Fibroblast of gingiva (primary cell): ENCODE measurements at places on chromosomes 16 and 17.

- no peak for DNase-seq
Measured at GRCh38 chr17:61368832-61369450, 30.7 kb upstream of the TBX2 start.

GRCh38 chr17:64289741-64290141, 26.7 kb upstream of the TEX2 start:
- no peak for DNase-seq

DNA sequence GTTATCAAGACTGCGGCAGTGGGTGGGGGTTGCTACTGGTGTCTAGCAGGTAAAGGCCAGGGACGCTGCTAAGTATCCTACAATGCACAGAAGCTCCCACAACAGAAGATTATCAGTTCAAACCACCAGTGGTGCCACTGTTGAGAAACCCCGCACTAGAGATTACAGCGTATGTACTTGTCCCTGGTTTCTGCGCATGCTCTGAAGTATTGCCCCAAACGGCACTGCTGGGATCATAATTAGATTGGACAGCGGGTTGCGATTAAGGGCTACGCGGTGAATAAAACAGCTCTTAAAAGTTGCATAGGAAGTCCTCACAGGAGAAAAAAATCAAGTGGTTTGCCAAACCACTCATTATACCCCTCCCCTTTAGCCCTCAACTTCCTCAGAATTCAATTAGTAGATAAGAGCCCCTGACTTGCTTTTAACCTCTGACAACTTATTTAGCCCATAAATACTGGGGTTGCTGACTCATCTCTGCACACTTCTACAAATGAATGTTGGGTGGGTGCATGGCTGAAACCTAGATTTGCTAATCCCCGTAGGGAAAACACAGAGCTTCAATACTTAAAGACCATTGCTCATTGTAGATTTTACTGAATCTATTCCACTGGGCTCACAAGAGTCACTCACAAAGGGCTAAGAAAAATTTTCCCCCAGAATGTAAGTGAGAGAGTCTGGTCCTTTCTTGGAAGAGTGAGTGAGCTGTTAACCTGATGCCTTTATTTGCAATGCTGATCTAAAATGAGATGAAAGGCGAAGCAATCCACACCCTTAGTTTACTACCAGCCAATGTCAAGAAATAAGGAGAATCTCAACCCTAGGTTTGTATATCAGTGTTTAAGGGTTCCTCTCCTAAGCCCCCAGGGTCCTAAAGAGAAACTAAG, 91.8 kb downstream of the RGS9 start:
- no peak for DNase-seq

DNA sequence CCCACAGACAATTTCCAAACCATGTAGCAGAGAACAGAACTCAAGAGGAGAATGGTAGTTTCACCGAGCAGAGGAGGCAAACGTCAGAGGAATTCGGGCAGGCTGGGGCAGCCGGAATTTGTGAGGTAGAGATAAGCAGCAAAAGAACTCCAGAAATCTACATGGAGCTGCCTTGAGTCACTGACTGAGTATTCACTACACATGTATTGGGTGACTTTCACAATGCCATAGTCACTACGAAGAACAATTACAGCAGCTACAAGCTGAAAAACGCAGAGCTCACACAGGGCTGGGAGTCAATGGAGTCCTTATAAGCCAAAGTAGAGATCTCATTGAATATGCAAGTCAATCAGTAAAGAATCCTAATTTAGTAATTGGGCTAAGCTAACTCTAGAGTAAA, 13.4 kb downstream of the CMC2 start:
- peak; percentile 65 for DNase-seq

GRCh38 chr17:40506786-40507185, 5.4 kb upstream of the TNS4 start:
- DNase-seq = no peak

DNA sequence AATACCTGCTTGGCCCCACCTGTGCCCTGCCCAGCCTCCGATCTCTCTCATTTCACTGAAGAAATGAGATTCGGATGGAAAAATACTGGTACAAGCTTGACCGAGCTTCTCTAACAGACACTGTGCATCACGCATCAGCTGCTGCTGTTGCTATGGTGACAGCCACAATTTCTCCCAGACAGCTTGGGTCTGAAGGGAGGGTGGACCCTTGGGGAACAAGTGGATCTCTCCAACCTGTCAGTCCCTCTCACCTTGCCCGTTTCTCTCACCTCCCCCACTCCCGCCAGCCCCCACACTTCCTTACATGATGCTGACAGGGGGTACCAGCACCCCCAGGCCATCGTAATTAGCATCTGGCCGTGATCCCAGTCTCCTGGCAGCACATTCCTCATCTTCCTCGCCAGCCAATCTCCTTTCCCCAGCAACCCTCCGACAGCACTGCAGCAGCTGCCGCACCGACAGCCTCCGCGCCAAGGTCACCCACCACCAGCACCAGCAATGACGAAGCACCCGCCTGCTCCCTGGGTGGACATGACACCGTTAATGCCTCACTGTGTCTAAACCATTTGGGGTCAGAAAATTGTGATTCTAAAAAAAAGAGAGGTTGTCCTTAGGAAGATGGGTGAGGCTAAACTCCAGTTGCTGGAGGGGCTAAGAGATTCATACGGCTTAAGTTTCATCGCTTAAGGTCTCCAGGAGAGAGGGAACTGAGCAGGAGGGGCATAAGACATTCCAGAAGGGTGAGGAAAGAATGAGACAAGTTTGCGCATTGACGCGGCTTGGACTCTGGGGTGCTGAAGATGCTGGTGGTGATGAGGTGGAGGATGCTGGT, 58.6 kb upstream of the TNRC6A start:
- DNase-seq = peak; percentile 87

DNA sequence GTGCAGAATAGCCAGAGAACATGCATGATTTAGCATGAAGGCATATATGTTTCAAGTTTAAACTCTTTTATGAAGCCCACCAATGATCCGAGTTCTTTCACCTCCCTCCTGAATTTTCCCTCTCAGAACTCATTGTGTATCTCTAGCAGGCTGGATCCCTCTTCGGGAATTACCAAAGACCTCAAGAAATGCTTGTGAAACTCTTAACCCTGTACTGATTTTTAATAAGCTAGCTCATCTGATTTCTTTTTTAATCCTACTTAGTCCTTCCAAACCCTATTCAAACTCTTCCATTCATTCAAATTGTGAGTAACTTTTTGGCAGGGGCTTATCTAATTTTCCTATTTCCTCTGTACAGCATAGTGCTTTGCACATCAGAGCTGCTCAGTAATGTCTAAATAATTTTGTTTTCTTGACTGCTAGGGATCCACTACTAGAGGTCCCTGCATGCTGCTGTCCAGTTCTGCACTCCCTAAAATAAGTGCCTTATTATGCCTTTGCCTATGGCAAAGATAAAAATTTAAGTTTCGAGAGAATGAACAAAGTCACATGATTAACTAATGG, 723.8 kb downstream of the CDH11 start:
- no peak for DNase-seq

DNA sequence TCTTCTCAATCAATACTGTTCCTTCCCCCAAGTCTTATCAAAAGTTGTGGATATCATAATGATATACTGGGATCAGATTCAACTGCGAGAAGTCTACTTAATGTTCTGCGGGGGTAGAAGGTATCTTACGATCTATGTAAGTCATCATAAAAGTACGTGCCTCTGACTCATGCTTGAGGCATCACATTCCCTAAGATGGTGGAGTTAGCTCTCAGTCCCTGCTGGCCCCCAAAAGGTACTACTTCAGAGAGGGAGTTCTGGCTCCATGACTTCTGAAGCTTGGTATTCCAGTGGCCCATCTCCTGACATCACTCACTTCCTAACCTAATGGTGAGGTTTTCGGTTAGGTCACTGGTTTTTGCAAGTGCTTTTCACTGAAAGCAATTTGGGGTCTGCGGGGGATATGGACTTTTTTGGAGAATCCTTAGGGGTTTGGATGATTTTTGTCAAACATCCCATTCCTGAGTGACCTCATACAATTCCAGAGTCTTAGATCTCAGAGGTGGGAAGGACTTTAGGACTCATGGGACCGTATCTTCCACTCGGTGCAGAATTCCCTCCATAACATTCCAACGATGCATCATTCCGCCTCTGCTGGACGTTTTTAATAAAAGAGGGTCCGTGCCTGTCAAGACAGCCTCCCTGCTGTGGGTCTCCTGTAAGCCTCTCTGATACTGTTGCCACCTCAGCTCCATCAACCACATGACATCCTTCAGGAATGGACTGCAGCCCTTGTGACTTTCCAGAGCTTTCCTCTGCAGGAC, 74.3 kb downstream of the DYNLRB2 start:
- no peak for DNase-seq

DNA sequence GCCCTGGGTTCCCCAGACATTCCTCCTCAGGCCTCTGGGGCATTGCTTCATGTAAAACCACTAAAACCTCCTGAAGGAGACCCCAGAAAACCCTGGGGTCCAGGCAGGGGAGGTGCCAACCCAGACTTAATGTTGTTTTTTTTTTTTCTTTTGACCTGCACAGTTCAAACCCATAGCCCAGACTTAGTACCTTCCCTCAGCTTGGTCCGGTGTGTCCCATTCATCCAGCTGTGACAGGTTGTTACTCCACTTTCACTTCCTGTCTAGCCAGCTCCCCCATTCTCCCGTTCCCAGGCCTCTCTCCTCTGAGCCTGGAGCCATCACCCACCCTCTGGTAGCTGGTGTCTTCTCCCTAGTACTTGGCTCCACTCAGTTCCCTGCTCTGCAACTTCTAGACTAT, 4.8 kb downstream of the CDR2L start:
- no peak for DNase-seq

DNA sequence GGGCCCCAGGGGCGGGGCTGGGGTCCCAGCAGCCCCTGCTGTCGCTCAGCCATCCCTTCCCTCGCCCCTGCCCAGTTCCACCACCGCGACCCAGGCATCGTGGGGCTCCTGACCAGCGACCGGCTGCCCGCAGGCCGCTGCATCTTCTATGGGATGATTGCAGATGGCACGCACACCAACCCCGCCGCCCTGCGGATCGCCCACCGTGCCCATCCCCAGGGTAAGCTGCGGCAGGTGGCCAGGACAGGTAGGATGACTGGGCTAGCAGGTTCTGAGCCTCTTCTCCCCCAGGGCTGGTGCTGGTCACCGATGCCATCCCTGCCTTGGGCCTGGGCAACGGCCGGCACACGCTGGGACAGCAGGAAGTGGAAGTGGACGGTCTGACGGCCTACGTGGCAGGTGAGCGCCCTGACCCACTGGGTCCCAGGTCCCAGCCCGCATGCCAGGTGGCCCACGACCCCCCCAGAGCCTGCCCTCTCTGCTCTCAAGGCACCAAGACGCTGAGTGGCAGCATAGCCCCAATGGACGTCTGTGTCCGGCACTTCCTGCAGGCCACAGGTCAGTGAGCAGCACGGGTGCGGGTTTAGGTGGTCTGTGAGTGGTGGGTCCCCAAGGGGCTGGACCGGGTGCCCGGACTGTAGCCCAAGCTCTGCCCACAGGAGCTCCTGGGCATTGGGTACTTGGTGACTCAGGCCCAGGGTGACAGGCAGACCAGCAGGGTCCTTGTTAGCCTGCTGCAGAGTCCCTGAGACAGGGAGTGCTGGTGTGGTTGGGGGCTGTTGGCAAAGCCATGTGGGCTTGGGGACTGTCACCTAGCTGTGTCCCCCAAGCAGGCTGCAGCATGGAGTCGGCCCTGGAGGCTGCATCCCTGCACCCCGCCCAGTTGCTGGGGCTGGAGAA, 2.8 kb downstream of the CEMP1 start:
- no peak for DNase-seq
